ENCODE measurements at places on chromosomes 1 and 21.

- no peak for DNase-seq
Measured at GRCh38 chr1:32020339-32020738, 6.7 kb downstream of the KHDRBS1 start.

GRCh38 chr1:9589719-9590157 is 1.0 kb downstream of the TMEM201 start:
- DNase-seq, result no peak

DNA sequence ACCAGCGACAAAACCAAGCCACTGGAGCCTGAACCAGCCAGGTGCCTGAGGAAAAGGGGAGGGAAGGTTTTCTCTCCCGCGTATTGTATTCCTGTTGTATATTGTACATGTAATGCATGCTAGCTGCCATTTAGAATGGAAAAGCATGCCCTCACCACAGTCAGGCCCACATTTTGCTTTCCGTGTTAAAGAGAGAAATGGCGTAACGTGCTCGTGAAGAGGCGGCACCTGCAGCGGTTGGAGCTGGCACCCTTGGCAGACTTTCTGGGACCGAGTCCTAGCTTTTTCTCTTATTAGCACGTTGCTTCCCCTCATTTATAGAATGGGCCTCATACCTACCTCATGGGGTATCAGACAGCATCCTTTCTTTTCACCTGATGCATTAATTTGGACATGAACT is 135.3 kb upstream of the IRF2BP2 start:
- DNase-seq, result no peak

- DNase-seq, result no peak
Measured at GRCh38 chr1:193537266-193538002, 351.0 kb upstream of the B3GALT2 start.

- no peak for DNase-seq
Measured at GRCh38 chr1:155103325-155103724, 24.4 kb upstream of the EFNA1 start.
